Activated CD8-positive, alpha-beta memory T cell treated with anti-CD3 and anti-CD28 coated beads for 4 hours (primary cell): ENCODE measurements at places on chromosomes 2 and 18.

DNA sequence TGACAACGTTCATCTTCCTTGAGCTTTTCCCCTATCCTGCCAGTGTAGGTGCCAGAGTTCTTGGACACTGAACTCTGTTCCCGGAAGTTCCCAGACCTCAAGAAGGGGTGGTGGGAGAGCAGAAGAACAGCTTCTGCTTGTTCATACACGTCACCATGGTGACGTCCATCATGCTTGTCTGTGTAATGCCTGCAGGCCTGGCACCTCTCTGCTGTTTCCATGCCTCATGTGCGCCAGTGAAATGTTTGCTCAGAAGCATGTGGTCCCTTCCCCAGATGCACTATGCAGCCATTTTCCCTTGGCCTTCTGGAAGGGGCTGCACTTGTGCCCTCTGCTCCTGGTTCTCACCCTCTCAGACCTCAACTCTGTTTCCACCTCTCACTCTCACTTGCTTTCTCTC is 210.8 kb upstream of the NABP1 start:
- DNase-seq = no peak

DNA sequence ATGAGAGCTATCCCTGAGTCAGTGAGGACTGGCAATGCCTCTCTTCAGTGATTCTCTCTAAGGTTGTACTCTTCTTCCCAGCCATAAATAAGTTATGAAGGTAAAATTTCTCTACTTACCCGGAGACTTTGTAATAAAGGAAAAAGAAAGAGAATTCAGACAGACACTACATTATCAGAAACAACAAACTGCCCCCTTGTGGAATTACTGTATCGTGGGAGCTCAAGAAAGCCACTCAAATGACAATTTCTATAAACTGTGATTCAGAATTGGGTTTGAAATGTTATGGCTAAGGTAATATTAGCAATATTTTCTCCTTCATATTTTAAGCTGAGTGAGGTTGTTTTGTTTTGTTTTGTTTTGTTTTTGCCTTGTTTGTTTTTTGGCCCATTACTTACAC is 155.8 kb upstream of the TANK start:
- no peak for DNase-seq

DNA sequence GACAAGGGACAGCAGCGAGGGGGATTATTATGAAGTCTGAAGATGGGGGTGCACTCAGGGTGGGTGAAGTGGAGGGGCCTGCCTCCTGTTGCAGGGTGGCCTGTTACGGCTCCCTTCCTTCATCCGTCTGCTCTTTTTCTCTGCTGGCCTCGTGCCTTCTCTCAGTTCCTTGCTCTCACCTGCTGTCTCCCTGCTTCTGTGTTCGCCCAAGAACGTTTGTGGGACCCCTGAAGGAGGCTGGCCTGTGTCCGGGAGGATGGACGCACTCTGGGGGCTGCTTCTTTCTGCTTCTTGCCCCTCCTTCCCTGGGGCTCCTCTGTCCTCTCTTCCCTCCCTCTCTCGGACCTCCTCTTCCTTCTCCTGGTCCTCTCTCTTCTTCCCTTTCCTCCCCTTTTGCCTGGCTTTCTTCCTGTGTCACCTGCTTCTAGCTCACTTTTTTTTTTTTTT is 13.8 kb downstream of the MROH2A start:
- no peak for DNase-seq

DNA sequence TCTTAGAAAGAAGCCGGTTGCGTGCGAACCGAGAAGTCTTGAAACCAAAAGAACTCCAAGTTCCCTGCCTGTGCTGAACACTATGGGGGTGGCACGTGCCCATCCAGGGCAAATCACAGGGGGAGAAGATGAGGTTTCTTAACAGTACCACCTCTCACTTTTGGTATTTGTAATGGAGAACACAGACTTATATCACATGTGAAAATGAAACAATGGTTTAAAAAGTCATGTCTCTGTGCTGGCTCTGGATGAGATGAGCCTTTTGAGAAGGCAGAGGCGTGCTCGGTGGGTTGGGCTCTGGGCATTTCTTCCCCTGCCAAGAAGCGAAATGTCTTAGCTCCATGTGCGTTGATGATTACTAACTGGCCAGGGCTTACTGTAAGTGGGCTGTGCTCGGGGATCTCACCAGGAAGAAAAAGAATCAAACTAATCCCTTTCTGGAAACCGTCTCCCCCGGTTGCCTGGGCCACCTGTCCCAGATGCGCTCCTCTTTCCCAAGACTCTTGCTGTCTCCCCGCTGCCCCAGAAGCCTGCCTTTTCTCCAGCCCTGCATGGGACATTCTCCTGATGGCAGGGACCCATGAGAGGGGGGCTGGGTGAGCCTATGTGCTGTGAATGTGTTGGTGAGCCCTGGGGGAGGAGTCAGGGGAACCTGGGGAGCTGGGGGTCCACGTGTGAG is 252.9 kb downstream of the PRKCE start:
- no peak for DNase-seq

DNA sequence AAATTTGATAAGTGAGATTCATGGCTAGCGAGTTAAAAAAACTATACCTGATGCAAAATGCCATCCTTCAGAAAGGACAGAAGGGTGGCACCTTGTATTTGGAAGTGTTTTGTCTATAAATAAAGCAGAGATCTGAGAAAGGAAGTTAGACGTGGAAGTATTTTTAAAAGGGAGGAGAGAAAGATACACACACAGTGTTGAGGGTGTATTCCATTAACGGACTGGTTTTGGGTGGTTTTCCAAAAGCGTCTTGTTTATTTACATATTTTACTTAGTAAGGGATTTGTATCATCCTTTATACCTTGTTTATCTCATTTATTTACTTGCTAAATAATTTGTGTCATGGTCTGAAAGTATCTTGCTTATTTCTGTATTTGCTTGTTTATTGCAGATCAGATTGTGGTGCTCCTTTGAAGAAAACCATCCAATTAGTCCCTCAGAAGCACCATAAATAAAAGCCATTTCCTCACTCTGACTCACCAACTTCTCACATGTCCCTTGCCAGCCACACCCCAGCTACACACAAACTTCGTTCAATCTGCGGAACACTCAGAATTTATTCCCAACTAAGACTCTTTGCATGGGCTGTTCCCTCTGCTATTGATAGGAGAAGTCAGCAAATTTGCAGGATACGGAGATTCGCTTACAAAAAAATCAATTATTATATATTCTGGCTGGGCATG is 90.8 kb downstream of the FAM124B start:
- no peak for DNase-seq

GRCh38 chr2:85791704-85792565 is 38.1 kb downstream of the ATOH8 start:
- DNase-seq = no peak

GRCh38 chr2:172285010-172285621 is 142.3 kb upstream of the ITGA6 start:
- no peak for DNase-seq

DNA sequence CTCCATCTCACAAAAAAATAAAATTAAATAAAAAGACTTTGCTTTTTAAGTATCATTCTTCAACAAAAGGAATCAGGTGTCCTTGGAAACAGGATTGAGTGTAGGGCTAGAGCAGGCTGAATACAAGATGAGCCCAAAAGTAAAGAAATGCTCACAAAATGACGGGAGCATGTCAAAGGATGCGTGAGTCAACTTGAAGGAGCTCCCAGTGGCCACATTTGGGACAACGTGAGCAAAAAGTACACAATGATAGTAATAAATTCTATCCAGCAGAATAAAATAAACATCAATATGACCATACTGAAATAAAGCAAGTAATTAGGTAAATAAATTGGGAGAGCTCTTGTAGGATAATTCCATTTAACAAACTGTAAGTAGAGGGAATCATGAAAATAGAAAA is 220.7 kb downstream of the PHLPP1 start:
- no peak for DNase-seq

DNA sequence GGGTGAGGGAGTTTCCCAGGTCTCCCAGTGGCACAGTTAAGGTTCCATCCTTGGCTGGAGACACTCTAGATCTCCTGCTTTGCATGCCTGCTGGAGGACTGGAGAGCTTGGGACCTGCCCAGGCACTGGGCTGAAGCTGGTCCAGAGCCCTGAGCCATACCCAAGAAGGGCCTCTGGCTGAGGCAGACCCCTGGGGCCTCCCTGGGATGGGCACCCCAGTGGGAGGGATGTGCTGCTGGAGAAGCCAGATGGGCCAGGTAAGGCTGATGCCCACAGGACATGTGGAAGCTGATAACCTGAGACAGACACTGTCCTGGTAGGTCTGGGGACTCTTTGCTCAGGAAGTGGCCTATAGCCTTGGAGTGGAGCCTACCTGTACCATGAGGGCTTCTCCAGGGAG is 160.7 kb downstream of the TFCP2L1 start:
- no peak for DNase-seq

DNA sequence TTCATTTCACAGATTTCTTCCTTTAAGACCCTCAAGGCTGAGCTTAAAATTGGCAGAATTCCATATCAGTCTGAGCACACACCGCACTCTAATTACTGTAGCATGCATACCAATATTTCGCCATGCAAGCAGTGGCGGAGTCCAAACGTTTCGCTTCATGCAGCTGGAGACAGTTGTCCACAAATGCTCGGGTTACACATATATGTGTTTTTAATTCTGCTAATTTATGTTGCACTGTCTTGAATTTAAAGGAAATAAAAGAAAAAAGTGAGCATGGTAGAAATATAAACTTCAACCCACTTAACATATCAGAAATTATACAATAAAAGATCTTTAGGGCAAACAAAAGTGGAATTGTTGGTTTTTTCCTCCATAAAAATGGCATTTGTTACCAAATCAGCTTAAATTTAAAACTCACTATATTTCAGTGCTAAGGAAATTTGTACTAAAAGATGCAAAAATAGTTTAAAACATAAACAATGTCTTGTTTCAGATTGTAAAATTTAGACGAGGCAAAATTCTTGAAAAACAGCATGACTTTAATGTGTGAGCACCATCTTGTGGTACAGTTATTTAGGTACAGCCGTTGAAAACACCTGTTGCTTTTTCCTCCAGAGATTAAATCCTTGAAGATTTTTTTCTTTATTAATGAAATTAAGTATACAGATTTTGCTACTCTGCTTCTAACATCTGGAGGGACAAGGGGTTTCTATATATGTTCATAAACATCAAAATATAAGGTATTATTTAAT is 24.1 kb upstream of the KANSL1L start:
- no peak for DNase-seq

DNA sequence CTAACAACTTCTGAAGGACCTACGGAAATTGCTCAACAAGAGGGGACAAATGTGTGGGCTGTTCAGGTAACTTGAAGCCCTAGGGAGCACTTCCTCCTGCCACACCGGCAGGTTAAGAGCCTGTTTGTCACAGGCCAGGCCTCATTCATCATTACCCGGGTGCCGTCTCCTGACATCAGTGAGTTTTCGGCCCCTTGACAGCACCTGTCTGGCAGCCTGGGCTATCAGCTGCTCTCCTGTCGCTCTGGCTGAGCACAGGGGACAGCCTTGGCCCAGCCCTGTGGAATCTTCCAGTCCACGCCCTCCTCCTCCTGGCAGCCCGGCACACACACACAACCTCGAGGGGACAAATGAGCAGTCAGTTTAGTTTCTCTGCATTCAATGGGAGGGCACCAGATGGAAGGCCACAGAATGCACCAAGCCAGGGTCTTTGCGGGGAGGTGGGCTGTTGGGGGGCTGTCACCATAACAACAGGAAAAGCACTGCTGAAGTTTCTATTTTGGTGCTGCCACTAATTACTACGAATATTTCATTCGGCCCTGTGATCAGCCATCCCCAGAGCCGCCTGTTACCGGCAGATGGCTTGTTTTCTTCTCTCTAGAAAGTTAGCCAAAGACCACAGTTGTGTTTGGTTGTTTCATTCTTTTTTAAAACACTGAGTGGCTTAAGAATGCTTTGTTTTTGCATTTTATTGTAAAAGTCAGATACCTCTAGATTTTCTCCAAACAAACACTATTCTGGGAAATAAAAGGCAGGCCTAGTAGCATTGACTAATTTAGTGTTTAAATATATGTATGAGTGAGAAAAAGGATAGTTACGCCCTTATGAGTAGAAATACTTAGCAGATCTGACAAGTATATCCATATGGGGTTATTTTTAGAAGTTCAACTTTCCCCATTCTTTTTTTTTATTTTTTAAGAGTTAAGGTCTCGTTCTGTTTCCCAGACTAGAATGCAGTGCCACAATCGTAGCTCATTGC is 189.9 kb upstream of the NDUFV2 start:
- no peak for DNase-seq

- DNase-seq = no peak
These were observed 26.4 kb downstream of the KLHL23 start for GRCh38 chr2:169759987-169760386.

- no peak for DNase-seq
These were observed 154.6 kb downstream of the OSR1 start for GRCh38 chr2:19203866-19204265.

- DNase-seq = no peak
These were observed 27.9 kb downstream of the RIF1 start for GRCh38 chr2:151437630-151438029.

GRCh38 chr2:120469426-120469825 is 123.5 kb downstream of the INHBB start:
- no peak for DNase-seq

DNA sequence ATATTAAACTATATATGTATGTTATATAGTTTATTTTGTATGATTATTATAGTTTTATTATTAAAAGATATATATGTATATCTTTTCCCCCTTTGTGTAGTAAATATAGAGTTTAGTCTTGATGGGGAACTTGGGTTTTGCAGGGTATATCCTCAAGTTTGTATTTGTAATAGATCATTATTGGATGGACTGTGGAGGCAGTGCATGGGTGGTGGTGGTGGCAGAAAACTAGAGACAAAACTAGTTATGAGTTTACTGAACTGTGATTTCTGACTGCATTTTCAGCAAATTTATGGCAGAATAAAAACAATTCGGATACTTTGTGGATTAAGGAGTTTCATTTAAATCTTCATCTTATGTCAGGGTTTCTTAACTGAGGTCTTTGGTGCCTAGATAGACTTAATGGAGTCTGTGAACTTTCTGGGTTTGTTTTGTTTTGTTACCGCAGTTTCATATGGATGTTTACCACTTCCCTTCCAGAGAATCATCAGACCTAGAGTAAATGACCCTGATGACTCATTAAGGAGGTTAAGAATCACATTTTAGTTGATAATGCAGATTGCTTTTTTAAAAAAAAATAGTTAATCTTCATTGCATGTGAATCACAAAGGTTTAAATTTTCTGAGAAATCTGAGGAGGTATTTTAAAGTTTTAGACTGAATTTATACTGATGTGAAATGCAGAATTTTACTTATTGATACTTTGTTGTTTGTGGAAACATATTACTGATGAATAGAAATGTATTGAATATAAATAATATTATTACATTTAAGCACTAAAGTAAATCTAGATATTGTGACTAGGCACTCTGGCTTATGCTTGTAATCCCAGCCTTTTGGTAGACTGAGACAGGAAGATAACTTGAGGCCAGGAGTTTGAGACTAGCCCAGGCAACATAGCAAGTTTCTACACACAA is 14.5 kb downstream of the EPC2 start:
- no peak for DNase-seq

GRCh38 chr2:196170213-196170605 is 1.2 kb downstream of the STK17B start:
- no peak for DNase-seq

DNA sequence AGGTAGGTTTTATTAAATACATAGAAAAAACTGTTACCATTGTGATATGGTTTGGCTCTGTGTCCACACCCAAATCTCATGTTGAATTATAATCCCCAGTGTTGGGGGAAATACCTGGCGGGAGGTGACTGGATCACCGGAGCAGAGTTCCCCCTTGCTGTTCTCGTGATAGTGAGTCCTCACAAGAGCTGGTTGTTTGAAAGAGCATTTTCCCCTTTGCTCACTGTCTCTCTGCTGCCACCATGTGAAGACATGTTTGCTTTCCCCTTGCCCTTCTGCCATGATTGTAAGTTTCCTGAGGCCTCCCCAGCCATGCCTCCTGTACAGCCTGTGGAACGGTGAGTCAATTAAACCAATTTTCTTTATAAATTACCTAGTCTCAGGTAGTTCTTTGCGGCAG is 352.7 kb upstream of the SLC39A10 start:
- no peak for DNase-seq

- no peak for DNase-seq
These were observed 49.4 kb downstream of the TMEM178A start for GRCh38 chr2:39715095-39715494.
